Stimulated activated CD8-positive, alpha-beta memory T cell treated with anti-CD3 and anti-CD28 coated beads, Interleukin-7, amount 100 ng/mL, for 48 hours (primary cell): ENCODE measurements at places on chromosomes 7 and 10.

DNA sequence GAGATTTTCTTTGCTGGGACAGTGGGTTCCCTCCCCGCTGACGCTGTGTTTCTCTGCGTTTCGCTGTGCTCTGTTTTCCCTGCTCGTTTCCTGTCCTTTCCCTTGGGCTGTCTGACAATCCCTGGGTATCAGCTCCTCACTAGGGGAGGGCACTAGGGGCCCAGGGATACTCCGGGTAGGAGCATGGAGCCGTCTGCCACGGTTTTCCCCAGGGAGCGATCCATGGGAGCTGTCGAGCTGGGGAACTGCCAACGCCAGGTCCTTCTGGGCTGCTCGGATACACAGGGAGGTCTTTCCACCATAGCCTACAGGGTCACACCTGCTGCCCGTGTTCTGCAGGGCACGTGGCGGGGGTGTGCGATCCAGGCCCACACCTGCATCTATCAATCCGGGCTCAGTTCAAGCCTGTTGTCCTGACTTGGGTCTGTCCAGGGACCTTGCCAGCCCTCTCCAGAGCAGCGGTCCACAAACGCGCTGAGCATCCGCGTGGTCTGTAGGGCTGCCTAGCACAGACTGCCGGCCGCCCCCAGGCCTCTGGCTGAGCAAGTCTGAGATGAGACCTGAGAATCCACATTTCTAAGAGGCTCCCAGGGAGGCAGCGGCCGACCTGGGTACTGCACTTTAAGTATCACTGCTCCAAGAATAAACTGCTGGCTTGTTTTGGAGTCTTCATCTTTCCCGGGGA lies 263.1 kb downstream of the ELFN1 start:
- no peak for DNase-seq

- DNase-seq = no peak
Measured at GRCh38 chr10:28722065-28722803, 44.9 kb downstream of the BAMBI start.

DNA sequence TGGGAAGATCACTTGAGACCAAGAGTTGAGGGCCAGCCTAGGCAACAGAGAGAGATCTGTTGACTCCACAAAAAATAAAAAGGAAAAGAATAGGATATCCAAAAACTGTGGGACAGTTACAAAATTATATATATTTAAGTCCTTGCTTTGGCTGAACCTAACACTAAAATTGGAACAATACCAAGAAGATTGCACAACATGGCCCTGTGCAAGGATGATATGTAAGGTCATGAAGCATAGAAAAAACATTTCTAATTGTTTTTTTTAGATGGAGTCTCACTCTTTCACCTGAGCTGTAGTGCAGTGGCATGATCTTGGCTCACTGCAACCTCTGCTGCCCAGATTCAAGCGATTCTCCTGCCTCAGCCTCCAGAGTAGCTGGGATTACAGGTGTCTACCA lies 139.0 kb downstream of the TPST1 start:
- DNase-seq = no peak

DNA sequence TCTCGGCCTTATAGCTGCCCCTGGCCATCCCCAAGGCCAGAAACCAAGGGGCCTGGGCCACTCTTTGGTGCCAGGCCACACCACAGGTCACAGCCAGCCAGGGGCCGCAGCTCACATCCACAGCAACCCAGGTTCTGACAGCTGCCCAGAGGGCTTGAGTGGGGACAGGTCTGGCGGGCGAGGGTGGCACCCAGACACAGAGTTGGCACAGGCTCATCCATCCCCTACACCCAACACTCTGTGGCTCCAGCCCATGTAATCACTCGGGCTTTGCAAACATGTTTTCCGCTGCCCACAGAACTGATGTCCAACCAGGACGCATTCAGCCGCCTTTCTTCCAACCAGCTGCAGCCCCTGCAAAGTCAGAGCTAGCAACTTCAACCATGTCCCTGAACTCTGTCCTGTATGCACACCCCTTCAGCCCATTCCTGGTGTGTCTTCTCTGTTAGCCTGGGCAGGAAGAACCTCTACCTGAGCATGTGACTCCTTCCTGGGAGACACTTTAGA lies 57.7 kb upstream of the PPP2R2D start:
- DNase-seq = no peak

DNA sequence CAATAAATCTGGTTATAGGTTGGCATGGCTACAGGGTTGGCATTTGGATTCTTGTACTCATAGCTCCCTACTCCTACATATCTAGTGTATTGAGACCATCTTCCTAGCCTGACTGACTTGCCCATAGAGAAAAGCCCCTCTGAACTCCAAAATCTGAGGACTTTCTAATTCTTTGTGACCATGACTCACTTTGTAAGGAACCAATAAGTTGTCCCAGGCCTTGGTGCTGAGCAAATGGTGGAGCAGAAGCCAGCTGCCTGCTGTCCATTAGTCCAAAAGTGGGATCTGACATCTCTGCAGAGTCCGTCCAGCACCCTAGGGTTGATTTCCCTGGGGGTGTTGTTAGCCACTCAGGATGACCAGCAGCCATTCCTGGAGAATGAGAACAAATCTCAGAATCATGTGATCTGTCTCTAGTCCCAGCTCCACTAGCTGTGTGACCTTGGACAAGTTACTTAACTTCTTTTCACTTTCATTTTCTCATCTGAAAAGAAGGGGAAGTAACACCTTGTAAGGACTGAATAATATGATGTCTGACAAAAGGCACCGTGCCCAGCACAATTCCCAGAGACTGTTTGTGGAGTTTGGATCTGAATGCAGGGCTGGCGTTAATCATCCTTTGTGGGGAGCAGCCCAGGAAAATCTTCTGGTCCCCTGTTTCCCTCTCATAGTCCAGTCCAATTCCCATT lies 44.1 kb downstream of the MTURN start:
- DNase-seq = no peak

DNA sequence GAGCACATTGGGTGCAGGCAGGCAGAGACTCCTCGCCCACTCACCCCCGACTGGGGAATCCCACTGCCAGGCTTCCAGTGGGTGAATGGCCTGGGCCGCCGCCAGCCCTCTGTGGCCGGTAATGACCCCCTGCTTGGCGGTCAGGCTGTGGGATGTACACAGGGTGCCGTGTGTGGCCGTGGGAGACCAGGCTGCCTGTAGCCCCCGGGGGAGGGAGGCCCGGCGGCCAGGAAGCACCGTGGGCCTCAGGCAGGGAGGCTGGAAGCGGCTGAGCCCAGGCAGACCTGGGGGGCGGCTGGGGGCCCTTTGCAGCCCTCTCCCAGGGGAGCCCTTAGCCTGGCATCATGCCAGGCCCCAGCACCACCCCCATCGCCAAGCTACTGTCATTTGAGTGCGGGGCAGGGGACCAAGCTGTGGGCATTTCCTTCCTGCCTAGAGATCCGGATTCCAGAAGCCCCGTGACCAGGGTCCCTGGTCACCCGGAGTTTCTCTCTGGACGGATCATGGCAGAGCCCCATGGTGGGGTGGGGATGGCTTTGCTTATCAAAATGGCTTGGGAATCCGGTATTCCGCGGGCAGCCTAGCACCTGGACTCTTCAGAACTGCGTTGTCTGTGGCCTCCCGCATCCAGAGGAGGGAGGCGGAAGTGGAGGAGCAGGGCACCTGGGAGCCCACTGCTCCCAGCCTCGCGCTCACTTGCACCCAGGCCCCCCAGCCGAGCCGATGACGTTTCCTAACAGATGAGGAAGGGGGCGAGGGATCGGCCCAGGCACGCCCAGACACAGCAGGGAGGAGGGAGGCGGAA lies 1.1 kb downstream of the TTYH3 start:
- no peak for DNase-seq

DNA sequence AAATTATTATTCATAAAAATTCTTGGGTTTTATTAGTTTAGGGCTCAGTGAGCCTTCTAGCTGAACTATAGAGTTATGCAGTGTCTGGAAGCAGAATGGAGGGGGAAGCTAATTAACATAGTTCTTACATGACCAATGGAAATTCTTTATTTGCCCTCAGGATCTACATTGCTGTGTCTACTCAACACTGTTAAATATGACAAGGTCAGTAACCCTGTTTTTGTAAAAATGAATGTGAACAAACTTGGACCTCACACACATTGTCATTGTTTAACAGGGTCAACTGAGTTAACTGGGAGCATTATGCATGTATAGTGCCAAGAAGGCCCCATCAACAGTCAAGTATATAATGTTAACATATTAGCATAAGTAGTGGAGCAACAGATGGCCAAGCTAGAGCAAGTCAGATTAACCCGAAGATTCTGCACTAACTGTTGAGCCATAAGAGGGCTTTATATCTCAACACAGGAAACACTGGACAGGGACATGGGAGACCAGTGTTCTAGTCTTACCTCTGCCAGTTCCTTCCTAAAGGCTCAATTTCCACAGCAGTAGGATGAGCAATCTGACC lies 122.5 kb upstream of the SEM1 start:
- no peak for DNase-seq

DNA sequence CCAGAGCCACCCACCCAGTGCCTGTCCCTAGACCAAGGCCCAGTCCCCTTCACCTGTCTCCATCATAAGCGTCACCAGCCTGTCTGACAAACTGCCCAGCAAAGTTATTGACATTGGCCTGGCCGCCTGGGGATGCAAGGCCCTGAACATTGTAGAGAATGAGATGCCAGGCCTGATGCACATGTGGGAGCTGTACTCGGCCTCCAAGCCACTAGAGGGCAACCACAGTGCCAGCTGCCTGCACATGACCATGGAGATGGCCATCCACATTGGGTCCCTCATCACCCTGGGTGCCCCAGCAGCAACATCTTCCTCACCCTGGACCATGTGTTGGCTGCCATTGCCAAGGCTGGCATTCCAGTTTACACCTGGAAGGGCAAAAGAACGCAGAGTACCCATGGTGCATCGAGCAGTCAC lies 63.7 kb upstream of the ANTXRL start:
- no peak for DNase-seq

- no peak for DNase-seq
Measured at GRCh38 chr7:5232485-5232837, 42.4 kb downstream of the WIPI2 start.

GRCh38 chr7:142196066-142196840 lies 61.6 kb downstream of the PRSS58 start:
- no peak for DNase-seq

- no peak for DNase-seq
Measured at GRCh38 chr10:25842146-25842545, 91.9 kb upstream of the MYO3A start.

GRCh38 chr10:133068111-133069032 lies 19.4 kb upstream of the ADGRA1 start:
- DNase-seq = no peak

GRCh38 chr10:43735907-43736306 lies 87.2 kb upstream of the ZNF32 start:
- DNase-seq = no peak

DNA sequence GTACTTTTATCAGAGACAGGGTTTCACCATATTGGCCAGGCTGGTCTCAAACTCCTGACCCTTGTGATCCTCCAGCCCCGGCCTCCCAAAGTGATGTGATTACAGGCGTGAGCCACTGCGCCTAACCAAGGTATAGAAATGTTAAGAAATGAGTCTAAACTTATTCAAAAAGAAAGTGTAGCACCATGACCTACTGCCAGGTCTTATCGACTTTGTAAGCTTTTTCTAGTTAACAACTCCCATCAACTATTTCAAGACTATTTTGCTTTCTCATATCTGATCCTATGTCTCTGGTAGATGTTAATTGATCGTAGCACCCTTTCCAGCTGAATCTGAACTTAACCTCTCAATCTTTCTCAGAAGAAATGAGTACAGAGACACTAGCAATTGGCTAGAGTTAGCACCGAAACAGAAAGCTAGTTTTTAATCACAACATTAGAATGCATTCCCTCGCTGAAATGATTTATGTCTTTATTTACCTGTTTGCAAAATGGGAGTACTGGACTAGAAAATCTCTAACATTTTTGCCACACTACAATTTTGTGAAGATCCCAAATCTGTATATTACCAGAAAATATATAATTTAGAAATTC lies 114.0 kb upstream of the HGF start:
- DNase-seq = no peak

- no peak for DNase-seq
Measured at GRCh38 chr10:18196806-18197550, 56.8 kb downstream of the CACNB2 start.

DNA sequence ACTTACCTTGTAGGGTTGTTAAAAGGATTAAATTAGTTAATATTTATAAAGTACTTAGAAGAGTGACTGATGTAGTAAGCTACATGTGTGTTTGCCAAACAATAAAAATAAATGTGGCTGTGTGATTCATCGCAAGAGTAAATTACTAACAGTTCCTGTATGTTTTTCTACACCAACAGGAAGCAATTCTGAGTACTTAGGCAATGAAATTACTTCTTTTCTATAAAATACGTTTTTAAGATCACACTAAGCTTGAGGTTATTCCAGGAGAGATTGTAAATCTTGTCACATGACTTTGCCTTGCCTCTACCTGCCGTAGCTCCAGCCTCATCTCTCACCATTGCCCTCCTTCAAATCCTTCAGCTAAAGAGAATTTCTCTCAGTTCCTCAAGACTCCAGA lies 18.1 kb upstream of the GSTK1 start:
- DNase-seq = no peak

DNA sequence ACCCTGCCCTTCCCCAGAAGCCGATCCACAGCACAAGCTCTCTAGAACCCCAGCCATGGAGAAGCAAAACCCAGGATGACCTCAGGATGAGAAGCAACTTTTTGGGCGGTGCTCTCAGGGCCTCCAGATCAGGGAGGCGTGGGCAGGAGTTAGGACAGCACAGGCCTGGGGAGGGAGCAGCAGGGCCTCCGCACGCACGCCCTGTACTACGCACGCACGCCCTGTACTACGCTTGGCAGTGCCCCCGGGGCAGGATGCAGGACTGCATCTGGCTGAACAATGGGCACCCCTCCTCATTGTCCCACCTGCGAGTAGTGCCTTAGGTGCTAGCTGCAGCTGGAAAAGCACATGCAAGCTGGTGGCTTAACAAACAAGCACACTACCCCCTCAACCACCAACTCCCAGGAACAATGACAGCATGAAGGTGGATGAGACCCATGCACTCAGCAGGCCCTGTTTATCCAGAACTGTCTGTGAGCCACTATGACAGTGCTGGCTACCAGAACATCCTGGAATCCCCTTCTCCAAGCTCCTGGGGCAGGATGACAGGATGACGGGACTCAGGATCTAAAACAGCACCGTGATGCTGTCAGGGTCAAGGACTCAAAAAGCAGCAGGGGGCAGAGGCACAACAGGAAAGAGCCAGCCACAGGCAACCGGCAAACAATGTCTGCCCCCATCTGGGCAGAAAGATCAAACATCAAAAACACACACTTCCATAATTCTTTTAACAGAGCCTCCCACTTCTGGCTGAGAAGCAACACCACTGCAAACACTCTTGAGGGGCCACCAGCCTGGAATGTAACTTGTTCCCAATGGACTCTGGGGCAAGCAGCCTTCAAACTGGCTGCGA lies 11.8 kb downstream of the PODXL start:
- DNase-seq = no peak

DNA sequence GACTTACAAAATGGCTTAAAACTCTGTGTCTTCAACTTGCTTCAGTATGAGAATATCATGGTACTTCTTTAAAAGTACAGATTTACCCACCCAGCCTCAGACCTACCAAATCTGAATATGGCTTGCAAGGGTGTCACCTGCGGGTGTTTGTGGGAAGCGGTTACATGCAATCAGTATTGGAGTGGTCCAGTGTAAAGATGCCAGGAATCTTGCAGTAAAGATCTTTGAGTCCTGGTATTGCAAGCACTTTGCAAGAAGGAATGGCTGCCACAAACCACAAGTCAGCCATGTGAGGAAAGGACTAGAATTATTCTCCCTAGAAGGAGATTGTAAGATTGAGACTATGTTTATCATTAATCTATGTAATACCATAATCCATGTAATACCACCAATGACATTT lies 115.1 kb downstream of the PON1 start:
- no peak for DNase-seq

GRCh38 chr7:34761206-34761605 lies 103.2 kb downstream of the NPSR1 start:
- no peak for DNase-seq
